Activated naive CD8-positive, alpha-beta T cell treated with anti-CD3 and anti-CD28 coated beads, Interleukin-2, amount 10 ng/mL, durations not matched to agents 7 days and 5 days (primary cell): ENCODE measurements at places on chromosomes 1 and 21. TPM values are rescaled to one million over a fixed set of nuclear protein-coding genes. Genes with fewer than 3 reads are reported as not detected.

- DNase-seq, result peak; percentile 91
Observed at GRCh38 chr1:225881959-225882693, at the start of gene TMEM63A. Gene TMEM63A, minus strand, starts transcription at chr1:225882380. Its CDS starts 4,800 bp downstream, at chr1:225877580.

- DNase-seq, result peak; percentile 80
Observed at GRCh38 chr1:205335692-205336091, 14.1 kb upstream of the NUAK2 start.

DNA sequence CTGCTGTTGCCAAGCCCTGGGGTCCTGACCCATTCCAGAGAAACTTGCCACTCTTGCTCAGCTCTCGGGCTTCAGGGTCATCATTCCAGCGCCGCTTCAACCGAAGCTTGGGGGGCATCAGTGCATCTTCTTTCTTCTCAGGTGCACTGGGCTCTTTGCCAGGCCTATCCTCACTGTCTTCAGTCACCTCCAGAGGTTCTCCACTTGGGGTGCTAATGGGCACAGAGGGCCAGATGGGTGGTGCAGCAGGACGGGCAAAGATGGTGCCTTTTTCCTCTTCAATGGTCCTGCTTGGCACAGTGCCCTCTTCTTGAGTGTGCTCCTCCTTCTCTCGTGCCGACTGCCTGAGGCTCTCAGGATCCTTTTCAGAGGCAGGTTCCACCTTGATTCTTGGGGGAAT is 13.3 kb downstream of the ETV3 start:
- no peak for DNase-seq

GRCh38 chr1:45622524-45623394 is 1.1 kb downstream of the CCDC17 start:
- DNase-seq, result no peak

DNA sequence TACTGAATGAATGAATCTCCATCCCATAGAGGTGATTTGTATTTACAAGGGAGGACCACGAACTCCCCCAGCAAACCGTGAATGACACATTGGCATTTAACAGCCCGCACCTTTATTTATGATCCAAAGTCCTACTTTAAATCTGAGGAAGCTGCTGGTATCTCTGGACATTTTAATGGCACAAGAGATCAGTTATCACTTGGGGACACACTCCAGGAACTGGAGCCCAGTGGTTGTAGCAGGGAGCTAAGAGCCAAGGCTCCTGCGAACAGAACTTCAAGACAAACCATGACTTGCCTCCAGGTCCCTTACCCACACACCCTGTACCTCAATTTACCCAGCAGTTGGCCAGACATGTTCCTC is 1.2 kb downstream of the CTNNBIP1 start:
- no peak for DNase-seq

DNA sequence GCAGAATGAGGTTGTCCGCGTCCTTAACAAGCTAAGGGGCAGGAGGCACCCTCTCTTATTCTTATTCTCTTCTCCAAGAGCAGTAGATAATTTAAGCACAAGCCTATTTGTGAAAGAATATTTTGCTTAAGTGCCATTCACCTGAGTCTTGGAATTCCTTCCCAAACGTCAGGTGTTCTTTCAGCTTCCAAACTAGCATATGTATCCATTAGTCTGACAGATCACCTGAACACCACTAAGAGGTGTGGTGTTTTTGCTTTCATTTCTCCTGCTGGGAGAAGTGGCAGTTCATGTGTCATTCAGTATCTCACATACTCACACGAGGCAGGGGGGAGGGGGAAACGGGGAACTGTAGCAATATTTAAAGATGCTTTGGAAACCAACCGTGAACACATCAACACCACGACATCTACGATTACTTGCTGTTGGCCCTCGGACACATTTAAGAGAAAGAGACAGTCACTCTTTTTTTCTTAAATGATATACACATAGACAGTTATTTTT is 45.5 kb upstream of the RBM15 start:
- no peak for DNase-seq

GRCh38 chr1:96918406-96918805 is 196.8 kb downstream of the PTBP2 start:
- DNase-seq, result no peak

DNA sequence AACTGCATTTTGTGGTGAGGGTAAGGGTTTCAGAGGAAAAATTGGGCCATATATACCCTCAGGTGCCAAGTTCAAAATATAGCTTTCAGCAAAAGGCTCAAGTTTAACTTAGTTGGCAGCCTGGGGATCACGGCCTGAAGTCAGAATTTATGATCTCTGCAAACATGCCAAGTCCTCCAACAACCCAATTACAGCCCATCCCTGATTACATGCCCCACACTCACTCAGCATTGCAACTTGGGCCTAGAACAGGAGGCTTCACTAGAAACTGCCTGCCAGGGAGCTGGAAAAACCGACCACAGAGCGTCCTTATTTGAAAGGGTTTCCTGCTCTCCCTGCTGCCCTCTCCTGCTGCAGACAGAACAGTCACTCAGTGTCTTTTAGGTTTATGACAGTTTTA is 12.4 kb downstream of the FYB2 start:
- DNase-seq, result no peak

DNA sequence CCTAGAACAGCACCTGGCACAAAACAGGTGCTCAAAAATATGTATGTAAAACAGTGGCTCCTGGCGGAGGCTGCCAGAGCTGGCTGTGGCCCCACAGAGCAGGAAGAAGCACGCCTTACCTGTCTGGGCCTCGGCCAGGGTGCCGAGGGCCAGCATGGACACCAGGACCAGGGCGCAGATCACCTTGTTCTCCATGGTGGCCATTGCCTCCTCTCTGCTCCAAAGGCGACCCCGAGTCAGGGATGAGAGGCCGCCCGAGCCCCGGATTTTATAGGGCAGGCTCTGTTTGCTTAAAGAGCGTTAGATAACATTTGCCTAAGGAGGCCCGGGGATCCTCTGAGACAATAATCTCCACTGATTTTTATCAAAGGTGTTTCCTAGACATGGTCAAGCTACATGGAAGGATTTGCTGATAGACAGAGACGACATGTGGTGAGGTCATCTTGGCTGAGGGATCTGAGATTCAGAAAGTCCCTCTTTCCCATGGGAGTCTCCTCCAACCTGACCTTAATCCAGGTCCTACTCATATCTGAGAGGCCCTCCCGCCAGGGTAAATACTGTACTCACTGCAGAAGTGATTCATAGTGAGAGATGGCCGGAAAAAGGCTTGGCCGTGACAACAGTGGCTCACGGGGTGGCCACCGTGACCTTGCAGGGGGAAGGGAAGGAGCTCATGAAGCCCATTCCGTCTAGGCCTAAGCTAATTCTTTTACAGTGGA is at the start of gene TFF1:
TSS of gene TFF1 (minus strand) at position 244 of the 719 bp plus-strand sequence. CDS start at position 204, 40 bp downstream.
- DNase-seq, result no peak

GRCh38 chr1:63630238-63630637 is 37.0 kb downstream of the PGM1 start:
- no peak for DNase-seq

DNA sequence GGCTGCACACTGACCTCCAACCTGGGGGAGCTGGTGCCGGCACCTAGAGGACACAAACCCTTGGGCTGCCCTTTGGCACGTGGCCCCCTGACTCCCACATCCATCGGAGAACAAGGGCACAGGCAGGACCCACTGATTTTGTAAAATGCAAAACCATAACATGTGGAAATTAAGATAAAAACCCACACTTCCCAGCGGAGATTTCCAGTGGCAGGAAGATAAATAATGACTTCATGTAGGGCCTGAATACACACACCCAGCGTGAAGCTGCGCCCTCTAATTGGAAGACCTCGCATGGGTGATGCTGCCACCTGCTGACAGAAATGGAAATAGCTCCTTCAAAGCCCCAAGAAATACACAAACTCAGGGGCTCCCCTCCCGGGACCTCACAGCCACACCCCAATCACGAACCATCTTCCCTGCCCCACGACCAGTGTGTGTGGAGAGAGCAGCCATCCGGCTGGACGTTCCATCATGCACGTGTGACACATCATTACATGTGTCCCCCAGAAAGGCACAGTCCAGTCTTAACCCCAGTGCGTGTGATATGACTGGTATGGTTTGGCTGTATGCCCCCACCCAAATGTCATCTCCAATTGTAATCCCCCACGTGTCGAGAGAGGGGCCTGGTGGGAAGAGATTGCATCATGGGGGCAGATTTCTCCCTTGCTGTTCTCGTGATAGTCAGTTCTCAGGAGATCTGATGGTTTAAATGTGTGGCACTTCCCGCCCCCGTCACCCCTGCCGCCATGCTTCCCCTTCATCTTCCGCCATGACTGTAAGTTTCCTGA is 5.7 kb upstream of the TPRG1L start:
- peak; percentile 54 for DNase-seq

GRCh38 chr1:204451352-204452124 is 39.9 kb upstream of the PPP1R15B start:
- no peak for DNase-seq

DNA sequence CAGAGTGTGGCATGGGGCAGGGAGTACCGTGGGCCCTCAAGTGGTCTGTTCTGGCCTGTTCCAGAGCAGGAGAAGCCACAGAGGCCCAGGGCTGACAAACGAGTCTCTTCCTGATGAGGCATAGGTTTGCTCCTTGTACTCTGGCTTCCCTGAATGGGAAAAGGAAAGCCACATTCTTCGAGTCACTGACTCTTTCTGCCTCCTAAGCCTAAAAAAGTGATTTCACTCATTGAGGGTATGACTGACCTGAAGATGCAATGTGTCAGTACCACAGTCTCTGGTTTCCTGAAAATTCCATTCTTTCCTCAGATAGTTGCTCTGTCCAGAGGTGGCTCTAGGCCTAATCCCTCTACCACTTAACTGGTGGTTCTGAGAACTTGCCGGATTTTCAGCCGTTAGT is 92.3 kb downstream of the KCNN3 start:
- DNase-seq, result no peak

- DNase-seq, result no peak
Observed at GRCh38 chr1:176576670-176577069, 113.7 kb downstream of the PAPPA2 start.

DNA sequence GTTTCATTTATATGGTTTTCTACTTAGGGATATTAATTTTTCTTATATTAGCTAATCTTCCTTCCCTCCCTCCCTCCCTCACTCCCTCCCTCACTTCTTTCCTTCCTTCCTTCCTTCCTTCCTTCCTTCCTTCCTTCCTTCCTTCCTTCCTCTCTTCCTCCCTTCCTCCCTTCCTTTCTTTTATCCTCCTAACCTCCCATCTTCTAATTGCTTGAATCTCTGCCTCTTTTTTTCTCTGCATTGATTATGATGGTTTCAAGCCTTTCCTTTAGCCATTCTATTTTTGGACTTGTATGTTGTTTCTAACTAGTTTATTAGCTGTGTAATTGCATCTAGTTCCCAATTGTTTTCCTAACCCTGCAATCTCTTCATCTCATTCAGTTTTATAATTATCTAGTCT is 17.0 kb upstream of the PKP1 start:
- DNase-seq, result no peak

- DNase-seq, result no peak
Observed at GRCh38 chr1:221991221-221991620, 249.3 kb upstream of the DUSP10 start.

- DNase-seq, result no peak
Observed at GRCh38 chr1:244035358-244035757, 15.7 kb upstream of the ZBTB18 start.

- no peak for DNase-seq
Observed at GRCh38 chr1:159771127-159771895, 9.5 kb upstream of the DUSP23 start.

- DNase-seq, result no peak
Observed at GRCh38 chr1:72066431-72066830, 215.9 kb downstream of the NEGR1 start.

DNA sequence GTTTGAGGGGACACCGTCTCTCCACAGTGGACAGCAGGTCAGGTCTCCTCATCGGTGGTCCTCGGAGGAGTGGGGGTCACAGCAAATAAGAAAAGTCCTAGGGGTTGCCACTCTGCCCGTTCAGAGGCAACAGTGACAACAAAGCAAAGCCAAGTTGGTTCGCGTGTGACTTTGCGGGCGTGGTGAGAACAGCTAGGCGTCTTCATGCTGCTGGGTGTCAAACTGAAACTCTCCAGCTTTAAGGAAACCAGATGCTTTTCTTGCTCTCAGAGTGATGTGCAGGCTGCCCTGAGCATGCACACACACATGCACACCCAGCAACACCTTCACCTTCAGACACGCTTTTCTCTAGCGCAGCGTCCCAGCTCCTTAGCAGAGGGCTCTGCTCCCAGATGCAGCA is 70.1 kb upstream of the ARHGEF16 start:
- no peak for DNase-seq

GRCh38 chr1:91798740-91799139 is 87.2 kb downstream of the TGFBR3 start:
- no peak for DNase-seq

DNA sequence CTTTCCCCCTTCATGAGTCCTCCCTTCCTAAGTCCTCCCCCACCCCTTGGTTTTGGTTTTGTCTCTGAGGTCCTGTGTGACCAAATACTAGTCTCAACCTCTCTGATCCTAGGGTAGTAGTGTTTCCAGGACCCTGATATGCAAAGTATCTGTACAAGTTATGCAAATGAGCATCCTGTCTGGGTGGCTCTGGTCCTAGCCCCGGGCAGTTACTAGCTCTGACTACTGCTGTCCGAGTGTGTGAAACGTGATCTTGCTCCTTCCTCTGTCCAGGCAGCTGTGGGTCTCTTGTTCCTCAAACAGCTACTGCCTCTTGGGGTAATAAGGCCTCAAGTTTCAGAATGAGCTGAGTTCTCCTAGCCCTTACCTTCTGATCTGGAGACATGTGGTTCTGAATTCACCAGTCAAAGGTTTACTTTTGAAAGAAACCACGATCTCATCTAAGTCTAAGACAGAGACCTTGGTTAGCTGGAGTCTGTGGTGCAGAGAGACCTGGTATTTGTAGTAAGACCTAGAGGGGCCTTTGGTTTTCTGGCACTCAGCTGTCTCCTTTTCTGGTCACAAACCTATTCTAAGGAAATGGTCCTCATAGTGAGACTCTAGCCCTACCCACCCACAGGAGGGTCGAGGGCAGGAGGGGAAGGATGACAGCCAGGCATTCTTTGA is 31.0 kb upstream of the IL19 start:
- no peak for DNase-seq

Gene THAP3
- total RNA-seq, result 25.4 TPM

Gene UMODL1
- total RNA-seq, result 0.26 TPM

Gene KLHL17
- total RNA-seq, result 35.4 TPM
